CD4-positive, alpha-beta T cell (primary cell): ENCODE measurements at places on chromosomes 1 and 21.

DNA sequence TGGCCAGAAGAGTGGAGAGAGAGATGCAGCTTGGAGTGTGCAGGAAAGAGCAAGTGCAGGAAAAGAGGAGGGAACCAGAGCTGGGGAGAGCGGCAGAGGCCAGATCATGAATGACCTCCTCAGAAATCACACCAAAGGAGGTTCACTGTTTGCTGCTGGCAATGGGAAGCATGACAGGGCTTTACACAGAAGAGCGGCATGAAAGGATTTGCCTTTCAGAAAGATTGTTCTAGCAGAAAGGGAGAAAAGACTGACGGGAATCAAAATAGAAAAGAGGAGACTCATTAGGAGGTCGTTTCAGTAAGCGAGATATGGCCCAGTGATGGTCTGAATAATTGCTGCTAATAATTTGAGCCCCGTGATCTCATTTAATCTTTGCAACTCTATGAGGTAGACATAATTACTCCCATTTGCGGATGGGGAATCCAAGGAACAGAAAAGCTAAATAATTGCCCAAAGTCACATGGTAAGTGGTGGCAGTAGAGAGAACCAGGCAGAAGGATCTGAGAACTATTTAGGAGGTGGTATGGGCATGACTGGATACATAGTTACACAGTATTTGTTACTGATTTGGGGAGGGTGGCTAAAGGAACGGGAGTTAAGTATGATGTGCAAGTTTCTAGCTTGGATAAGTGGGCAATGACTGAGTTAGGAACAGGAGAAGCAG lies 12.5 kb upstream of the HNRNPR start:
- no peak for DNase-seq

- DNase-seq = no peak
These were observed 95.6 kb downstream of the PTPRC start for GRCh38 chr1:198734323-198735008.

DNA sequence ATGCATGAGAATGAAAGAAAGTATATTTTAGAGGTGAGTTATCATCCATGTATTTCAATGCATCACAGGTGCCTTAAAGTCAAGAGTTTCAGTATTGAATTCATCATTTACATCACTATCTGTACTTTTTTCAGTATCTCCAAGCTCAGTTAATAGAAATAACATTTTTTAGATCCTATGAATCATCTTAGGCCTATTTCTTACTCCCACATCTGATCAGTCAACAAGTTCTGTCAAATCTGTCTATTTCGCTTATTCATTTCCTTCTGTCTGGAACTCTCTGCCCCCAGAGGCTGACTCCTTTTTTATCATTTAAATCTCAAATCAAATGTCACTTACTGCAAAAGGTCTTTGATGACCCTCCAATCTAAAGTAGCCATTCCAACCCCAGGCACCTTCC lies 295.2 kb downstream of the LRRC7 start:
- DNase-seq = no peak

DNA sequence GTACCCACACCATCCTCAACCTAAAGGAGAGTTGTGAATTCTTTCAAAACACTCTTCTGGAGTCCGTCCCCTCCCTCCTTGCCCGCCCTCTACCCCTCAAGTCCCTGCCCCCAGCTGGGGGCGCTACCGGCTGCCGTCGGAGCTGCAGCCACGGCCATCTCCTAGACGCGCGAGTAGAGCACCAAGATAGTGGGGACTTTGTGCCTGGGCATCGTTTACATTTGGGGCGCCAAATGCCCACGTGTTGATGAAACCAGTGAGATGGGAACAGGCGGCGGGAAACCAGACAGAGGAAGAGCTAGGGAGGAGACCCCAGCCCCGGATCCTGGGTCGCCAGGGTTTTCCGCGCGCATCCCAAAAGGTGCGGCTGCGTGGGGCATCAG lies 638 bp upstream of the OLIG2 start:
- no peak for DNase-seq

GRCh38 chr1:90721210-90722194 lies 4.4 kb upstream of the BARHL2 start:
- DNase-seq = no peak

DNA sequence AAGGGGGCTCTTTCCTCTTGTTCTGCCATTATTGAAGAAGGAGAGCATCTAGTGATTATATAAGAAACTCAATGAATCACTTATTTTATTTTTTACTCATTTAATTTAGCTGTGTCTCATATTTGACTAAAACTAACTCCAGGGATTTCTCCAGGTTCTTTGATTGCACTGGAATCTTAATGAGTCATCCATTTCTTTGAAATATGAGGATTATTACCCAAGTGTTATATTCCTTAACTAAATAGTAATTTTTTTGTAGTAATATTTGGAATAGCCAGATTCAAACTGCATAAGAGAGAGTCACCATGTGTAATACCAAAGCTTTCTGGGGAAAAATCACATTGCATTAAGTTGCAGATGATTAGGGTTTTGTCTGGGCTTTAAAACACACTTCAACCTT lies 59.5 kb downstream of the NTMT2 start:
- no peak for DNase-seq

GRCh38 chr1:65486613-65487012 lies 66.1 kb downstream of the LEPR start:
- no peak for DNase-seq

- DNase-seq = no peak
These were observed 20.7 kb upstream of the CYYR1 start for GRCh38 chr21:26593800-26594199.

GRCh38 chr1:42152119-42152518 lies 1.1 kb upstream of the GUCA2B start:
- no peak for DNase-seq

DNA sequence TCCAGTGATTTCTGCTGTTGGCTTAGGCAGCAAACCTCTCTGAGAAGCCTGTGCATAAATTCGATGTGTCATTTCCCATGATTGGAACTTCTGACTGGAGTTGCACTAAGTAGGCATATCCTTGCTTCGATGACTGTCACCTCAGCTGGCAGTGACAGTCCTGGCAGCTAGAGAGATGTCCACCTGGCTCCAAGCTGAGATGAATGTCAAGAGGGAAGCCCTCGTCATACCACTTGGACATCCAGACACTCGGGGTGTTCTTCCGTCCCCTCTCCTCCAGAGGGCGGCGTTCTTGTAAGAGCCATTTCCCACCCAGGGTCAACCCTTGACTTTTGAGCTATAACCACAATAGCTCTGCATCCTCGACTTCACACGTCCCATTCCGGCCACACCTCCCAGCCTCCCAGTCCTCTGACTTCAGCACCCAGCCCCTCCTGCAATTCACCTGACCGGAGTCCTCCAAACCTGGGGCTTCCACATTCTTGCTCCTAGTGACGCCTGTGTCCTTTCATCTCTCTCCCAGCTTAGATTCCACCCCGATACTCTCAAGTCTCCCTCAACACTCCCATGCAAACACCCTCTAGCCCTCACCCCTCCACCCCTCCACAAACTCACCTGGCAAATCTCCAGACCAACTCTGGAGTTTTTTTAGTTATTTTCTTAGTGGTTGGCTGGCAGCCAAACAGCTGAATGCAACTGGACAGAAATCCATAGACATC lies 17.3 kb downstream of the CA6 start:
- DNase-seq = peak; percentile 19

- DNase-seq = no peak
These were observed 125.3 kb upstream of the HMGB4 start for GRCh38 chr1:33738536-33738935.

DNA sequence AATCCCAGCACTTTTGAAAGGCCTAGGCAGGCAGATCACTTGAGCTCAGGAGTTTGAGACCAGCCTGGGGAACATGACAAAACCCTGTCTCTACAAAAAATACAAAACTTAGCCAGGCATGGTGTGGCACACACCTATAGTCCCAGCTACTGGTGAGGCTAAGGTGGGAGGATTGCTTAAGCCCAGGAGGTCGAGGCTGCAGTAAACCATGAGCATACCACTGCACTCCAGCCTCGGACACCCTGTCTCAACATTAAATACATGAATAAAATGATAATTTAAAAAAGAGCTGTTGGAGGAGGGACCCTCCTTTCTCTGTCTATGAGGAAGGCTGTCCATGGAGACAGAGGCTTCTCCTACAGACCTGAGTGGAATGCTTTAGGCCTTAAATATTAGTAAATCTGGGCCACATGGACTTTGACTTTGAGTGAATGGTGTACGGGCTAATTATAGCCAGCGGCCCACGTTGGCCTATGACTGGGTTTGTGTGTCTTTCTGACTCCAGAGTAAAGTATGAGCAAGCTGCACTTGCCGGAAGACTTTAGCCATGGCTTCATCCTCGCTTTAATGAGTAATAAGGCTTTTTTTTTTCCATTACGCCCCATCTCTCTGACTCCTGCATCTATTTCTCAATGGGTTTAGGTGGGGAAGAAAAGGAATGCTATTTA lies 21.3 kb downstream of the RAB3B start:
- no peak for DNase-seq

GRCh38 chr21:19171585-19171984 lies 768.0 kb upstream of the TMPRSS15 start:
- no peak for DNase-seq

DNA sequence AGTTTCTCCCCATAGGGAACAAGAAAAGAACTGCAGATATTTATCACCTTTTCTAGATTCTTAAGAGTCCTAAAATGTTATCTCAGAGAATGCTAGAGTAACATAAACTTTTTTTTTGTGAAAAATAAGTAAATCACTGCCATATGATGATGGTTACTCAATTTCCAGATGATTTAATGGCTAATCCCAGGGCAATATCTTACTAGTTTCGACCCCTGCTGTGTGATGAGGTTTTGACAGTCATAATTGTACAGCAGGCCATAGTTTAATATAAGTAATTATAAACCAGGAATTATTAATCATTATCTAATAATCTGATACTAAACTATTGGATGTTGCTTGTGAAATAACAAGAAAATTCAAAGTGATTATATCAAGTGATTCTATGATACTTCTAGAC lies 210.6 kb downstream of the HLX start:
- no peak for DNase-seq

DNA sequence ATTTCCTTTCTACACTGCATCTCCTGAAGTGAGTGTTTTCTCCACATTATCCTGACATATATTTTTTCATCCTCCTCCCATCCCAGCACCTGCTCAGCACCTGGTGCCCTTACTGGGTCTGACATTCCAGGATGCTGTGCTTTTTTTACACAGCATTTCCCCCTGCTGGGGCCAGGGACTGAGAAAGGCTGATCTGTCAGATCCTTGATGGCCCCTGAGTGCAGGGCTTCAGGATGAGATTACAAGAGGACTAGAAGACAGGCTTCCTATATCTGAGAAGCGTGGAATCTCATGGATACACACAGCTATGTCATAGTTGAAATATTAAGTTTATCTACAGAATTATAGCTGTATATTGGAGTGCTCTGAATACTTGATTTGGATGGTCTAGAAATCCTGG lies 24.4 kb downstream of the RCAN1 start:
- DNase-seq = no peak

- no peak for DNase-seq
These were observed 34.9 kb upstream of the CACNA1E start for GRCh38 chr1:181448461-181448860.

- no peak for DNase-seq
These were observed 335.8 kb upstream of the KAZN start for GRCh38 chr1:14262637-14263036.

GRCh38 chr1:179883040-179883744 lies 1.1 kb downstream of the TOR1AIP1 start:
- DNase-seq = no peak

GRCh38 chr1:40258445-40258769 lies 371 bp downstream of the ZMPSTE24 start:
- no peak for DNase-seq

GRCh38 chr1:5502311-5503194 lies 489.7 kb downstream of the NPHP4 start:
- DNase-seq = no peak

DNA sequence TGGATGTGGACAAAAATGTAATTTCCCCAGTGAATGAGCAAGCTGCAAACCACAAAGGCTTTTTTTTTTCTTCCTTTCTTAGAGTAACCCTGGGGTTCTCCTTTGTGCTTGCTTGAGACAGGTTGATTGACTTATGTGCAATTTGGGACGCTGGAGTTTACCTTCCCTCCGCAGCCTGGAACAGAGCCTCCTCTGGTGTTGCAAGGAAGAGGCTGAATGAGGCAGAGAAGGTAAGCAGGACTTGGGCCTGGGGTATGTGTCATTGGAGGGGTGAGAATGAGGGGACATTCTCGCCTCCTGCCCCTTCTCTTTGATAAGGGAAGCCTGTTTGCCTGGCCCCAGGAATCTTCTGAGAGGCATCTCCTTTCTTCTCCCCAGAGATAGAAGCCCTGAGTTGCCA lies 49.8 kb downstream of the NFASC start:
- DNase-seq = no peak

DNA sequence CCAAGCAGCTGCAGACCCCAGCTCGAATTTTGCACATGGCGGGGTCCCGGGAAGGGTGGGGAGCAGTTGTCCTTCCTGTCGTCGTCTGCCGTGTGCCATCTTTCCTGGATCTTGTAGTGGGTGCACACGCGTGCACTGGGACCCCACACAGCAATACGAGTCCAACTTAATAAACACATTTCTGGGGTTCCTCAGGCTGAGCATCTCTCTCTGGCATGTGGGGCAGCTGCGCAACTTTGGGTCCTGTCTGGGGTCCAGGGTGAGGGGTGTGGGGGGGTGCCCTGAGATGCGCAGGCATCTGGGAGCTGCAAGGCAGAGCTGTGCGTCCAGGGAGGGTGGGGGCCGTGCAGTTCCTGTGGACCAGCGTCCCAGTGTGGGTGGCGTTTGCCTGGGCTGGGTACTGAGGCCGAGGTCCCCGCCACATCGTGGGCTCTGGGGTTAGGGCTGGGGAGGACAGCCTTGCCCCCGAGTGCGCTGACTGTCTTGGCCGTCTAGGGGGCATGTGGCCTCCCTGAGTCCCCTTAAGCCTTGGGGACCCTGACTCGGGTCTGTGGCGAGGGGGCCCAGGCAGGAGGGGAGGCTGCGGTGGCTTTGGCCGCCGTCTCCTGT lies 652 bp upstream of the PLEKHN1 start:
- no peak for DNase-seq

DNA sequence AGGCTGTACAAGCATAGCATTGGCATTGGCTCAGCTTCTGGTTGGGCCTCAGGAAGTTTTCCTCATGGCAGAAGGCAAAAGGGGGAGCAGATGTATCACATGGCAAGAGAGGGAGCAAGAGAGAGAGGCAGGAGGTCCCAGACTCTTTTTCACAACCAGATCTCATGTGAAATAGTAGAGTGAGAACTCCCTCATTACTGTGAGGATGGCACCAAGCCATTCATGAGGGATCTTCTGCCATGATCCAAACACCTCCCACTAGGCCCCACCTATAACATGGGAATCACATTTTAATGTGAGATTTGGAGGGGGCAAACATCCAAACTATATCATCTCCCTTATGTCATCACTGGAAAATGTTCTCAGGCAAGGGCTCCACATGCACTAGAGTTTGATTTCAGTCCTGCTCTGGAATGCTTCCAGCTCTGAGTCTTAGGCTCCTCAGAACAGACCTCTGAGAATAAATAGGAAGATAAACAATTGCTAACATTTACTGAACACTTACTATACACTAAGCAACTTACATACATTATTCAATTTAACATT lies 39.4 kb upstream of the VTCN1 start:
- no peak for DNase-seq

DNA sequence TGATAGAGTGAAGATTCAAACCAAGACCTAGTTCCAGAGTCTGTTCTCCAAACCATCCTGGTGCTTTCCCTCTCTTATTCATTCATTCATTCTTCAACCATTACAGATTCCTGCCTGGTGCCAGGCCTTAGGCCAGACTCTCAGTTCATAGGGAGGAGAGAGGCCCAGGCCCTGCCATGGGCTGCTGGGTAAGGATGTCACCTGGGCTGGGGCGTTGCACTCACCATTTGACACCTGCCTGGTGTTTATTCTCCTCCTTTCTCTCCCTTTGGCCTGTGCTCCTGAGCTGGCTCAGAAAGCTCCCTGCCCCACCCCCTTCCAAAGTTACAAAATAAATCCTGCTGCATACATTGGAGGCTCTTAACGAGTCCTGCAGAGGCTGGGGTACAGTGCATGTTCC lies 549.8 kb downstream of the MATN1 start:
- DNase-seq = no peak
